WTC11 (cell line): ENCODE measurements at places on chromosomes 7 and 10. TPM values are rescaled to one million over a fixed set of nuclear protein-coding genes. Genes with fewer than 3 reads are reported as not detected.

ZP3 gene
- 1.8 to 9.3 TPM (median 3.3 TPM) in 3 replicates for total RNA-seq

CDC123 gene
- 137 to 153 TPM (median 143 TPM) in 3 replicates for total RNA-seq

VWDE gene
- 21.0 to 25.1 TPM (median 23.1 TPM) in 3 replicates for total RNA-seq

RET gene
- 17.8 to 21.4 TPM (median 19.3 TPM) in 3 replicates for total RNA-seq

NRCAM gene
- 2.6 to 2.9 TPM (median 2.7 TPM) in 3 replicates for total RNA-seq

GRCh38 chr7:90869335-90869734 lies 273.2 kb downstream of the CDK14 start:
- no peak for DNase-seq

DNA sequence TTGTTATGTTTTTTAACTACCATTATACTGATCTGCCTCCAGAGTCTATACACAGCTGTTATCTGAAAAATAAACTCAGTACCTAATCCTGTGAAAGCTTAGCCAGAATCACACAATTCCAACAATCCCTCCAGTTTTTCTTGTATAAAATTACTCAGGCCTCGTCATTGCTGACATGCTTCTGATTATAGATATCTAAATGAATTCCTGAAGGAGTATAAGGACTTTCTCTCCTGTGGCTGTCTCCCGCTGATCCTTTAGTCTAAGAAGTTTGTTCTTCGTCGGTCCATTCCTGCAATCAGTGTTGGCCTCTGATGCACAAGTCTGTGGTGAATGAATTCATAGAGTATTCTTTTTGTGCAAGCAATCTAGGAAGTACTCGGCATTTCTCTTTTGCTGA lies 288.9 kb upstream of the SEMA3C start:
- DNase-seq = no peak

- DNase-seq = no peak
Measured at GRCh38 chr10:110340816-110341215, 36.1 kb upstream of the SMNDC1 start.

DNA sequence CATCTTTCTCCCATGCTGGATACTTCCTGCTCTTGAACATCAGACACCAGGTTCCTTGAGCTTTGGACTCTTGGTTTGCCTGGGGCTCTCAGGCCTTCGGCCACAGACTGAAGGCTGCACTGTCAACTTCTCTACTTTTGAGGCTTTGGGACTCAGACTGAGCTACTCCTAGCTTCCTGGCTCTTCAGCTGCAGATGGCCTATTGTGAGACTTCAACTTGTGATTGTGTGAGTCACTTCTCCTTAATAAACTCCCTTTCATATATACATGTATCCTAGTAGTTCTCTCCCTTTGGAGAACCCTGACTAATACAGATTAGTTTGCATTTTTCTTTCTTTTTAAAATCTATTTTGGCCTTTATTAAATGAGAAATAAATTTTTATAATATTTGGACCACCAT lies 276.2 kb upstream of the SEMA3C start:
- DNase-seq = no peak

DNA sequence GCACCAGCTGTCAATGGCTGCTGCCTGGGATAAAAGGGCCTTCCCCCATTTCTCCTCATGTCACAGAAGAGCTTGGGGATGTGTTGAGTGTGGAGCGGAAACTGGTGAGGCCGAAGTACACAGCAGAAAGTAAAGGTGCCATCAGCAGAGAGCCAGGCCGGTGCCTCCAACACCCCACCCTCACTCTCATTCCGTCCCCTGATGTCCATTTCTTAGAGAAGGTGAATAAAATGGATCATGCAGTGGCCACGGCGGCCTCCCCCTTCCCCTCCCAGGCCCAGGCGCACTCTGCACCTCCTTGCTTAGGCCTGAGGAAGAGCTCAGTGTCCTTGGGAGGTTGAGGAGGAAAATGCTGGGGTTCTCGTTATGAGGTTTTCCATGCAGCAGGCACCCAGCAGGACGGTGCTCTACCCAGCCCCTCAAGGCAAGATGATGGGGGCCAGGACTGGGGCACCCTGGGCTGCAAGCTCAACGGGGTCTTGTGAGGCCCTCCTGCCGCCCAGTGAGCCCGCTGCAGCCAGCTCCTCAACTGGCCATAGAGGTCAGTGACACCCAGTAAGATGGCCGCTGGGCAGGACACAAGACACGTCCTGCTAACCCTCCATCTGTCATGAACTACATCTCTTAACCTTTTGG lies 163.9 kb downstream of the ADARB2 start:
- DNase-seq = no peak
